Caudate nucleus (tissue), 63 donors: ENCODE measurements at places on chromosomes 5 and 9.

DNA sequence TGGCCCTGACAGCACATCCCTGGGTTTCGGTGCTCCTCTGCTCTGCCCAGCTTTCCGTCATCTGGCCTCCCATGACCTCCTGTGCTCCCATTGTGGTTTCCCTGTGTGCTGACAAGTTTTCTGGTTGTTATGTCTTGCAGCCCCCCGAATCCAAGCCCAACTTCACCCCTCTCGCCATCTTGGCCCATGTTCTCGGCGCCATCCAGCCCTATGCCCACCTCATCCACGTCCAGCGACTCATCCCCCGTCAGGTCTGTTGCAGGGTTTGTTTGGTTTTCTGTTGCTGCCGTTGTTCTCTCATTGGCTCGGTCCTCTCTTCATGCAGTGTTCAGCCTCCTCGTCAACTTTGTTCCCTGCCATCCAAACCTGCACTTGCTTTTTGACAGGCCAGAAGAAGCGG, 196.4 kb downstream of the NR3C1 start:
- no peak for DNase-seq

DNA sequence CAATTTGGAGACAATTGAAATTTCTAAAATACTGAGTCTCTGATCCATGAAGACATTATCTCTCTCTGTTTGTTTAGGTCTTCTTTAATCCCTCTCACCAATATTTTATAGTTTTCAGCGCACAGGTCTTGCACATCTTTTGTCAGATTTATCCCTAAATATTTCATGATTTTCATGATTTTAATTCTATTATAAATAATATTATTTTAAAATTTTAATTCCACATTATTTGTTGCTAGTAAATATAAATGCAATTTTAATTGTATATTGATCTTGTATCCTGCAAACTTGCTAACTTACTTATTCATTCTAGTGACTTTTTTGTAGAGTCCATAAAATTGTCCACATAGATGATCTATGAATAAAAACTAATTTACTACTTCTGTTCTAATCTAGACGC, 112.6 kb upstream of the TNPO1 start:
- DNase-seq, result no peak

DNA sequence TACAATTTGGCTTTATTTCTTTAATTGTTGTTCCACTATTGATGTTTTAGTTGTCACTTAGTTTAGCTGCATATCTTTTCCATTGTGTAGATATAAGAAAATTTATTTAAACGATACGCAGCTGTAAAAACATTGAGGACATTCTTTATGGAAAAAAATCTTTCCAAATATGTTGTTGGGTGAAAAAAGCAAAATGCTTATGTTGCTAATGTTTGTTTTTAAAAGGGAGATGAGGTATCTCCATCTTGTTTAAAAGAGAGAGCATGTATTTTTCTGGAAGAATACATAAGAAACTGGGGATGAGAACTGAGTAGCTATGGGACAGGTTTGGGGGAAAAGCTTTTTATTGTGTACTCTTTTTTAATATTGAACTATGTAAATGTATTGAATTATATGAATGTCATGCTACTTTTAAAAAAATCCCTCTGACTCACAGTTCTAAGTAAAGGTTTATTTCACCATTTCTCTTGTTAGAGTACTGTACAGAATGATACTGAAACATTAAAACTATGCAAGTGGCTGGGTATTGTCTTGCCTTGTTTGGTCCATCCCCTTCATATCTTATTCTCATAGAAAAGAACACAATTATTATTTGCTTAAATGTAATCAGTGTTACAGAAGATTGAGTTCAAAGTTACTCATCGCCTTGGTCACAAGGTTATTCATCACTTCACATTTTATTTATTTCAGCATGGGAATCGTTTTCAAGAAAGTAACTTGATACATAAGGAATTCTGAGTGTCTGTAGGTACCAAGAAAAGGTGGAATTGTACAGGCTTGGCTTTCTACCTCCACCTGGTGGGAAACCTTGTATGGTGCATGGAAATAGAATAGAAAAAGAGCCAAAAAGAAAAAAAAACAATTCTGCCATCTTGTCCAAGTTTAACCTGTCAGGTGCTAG, 85.8 kb downstream of the RIC1 start:
- no peak for DNase-seq

DNA sequence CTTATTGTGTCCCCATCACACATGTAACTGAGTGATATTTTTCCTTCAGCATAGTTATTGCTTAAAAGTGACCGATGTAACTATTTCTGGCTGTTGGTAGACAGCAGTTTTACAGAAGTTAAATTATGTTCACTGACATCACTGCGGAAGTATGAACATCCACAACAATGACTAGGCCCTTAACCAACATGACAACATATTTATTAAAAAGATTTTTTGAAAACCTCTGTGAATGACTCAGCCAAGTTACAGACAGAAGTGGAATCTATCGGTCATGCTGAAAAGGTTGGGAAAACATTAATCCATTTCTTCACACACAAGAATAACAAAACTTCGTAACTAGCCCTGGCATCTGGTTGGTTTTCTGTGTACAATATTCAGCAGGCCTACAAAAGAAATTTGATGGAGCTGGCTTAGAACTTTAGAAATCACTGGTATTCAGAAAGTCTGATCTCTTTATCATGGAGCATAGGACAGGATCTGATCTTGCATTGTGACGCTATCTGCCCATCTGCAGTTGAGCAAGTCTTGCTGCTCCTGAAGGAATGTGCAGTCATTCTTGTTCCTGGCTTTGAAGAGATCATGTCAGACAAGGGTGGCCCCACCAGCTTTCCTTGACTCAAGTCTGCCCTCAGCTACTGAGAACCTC, 6.5 kb downstream of the GLIS3 start:
- DNase-seq, result no peak

- no peak for DNase-seq
Observed at GRCh38 chr5:141338538-141339306, at the start of gene PCDHGA2. Gene PCDHGA2, plus strand, starts transcription at chr5:141338760.

DNA sequence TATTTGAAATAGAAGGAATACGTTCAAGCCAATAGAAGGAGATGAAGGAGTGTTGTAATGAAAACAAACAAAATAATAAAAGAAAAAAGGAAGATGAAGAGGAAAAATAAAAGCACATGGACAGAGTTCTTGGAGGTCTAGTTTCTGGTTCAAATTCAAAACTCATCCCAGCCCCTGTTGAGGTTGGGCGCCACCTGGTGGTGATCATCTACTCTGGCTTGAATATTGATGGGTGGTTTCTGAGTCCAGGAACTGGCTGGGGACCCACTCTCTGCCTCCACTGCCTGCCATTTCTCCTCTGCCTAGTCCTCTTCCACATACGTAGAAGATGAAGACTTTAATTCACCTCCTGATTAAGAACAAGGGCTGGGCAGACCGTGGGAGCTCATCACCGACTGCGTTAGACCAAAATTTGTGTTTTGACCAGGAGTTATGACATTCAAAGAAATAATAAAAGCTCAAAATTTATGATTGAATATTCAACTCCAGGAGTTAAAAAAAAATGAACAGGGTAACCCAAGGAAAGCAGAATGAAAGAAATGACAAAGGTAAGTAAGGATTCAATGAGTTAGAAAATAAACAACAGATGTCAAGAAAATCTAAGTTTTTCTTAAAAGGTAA, 99.0 kb upstream of the SLC1A3 start:
- peak; percentile 51 for DNase-seq

DNA sequence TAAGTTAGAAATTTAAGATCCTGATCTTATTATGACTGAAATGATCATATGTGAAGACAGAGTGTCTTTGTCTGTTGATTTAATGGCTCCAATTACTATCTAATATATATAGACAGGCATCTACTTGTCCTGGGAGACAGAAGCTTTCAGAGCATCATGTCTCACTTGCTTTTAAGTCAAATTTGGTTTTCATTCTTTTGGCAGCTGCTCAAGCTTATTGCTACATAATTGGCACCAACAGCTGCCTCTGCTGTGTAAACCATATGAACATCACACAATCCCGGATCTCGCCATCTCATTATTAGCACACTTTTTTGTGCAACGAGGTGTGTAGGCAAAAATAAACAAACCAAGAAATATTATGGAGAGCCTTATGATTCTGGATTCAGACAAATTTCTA, 1717.9 kb downstream of the EFNA5 start:
- DNase-seq, result no peak

DNA sequence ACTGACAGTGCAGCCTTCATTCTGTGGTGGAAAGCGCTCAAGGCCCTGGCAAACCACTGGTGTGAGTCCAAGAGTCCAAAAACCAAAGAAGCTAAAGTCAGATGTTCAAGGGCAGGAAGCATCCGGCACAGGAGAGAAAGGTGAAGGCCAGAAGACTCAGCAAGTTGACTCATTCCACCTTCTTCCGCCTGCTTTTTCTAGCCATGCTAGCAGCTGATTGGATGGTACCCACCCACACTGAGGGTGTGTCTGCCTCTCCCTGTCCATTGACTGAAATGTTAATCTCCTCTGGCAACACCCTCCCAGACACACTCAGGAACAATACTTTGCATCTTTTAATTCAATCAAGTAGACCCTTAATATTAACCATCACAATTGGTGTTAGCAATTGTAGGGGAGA, 296.1 kb downstream of the NDUFS4 start:
- DNase-seq, result no peak

GRCh38 chr9:109346904-109347303, 26.0 kb upstream of the EPB41L4B start:
- no peak for DNase-seq

DNA sequence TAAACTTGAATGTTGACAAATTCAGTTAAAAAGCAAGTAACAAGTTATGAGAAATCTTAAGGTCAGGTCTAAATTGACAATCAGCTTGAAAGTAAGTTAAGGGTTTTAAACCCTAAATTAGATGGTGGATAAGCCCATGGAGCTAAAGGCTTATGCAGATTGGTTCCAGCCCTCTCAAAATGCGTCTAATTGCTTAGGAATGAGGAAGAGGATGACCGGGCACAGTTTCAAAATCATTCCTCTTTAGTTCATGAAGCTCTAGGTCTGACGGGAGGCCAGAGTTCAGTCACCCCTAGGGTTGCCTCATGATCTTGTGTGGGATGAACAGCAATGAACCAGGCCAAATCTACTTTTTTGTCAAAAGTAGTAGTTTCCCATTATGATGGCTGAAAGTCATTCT, 75.4 kb downstream of the SLC38A9 start:
- DNase-seq, result no peak

DNA sequence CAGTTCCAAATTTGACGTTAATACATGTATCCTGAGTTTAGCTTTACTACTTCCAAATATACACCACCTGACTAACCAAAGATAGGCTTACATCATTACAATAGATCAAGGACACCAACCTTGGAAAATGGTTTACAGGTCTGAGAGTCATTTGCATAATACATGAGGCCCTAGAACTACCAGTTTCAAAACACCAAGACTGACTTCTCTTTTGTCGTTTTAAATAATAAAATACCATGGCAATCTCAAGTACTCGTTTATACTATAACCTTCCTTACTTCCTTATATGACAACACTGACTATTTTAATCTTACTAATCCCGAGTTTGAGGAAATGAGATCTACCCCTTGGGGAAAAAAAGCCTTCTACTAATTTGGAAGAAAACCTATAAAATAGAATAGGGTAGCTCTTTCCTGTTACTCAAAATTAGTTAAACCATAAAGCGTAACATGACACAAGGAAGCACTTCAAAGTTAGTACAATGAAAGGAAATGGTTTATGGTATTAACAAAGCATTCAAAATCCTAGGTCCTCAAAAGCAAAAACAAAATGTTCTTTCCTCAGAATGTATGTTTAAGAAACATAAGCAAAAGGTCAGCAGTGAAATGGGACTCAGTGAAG, 42.1 kb downstream of the UBQLN1 start:
- no peak for DNase-seq

- DNase-seq, result peak; percentile 59
Observed at GRCh38 chr5:134533115-134533815, 7.8 kb downstream of the JADE2 start.

DNA sequence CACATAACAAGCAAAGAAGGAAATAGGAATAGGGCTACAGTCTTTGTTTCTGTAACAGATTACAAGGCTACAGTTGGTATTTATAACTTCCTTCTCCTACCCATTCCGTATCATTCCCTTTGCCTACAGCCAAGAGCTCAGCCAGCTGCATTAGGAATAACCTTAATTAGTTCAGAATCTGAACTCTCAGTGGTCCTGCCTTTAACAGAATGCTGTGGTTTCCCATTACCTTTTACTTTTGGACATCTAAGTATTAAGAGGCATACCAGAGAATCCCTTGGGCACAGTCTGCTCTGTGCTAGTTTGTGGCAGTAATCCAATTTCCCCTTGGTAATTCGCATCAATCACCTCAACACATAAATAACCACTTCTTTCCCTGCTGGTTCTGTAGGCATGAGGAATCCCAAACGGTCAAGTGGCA, 44.2 kb downstream of the PKD2L2 start:
- DNase-seq, result no peak

GRCh38 chr5:149770236-149770635, 40.1 kb downstream of the PPARGC1B start:
- no peak for DNase-seq

GRCh38 chr9:73775757-73776156, 624.1 kb downstream of the ANXA1 start:
- DNase-seq, result no peak

- DNase-seq, result no peak
Observed at GRCh38 chr9:95067897-95068296, 249.6 kb downstream of the FANCC start.

GRCh38 chr9:87557996-87558395, 60.3 kb downstream of the DAPK1 start:
- DNase-seq, result no peak

DNA sequence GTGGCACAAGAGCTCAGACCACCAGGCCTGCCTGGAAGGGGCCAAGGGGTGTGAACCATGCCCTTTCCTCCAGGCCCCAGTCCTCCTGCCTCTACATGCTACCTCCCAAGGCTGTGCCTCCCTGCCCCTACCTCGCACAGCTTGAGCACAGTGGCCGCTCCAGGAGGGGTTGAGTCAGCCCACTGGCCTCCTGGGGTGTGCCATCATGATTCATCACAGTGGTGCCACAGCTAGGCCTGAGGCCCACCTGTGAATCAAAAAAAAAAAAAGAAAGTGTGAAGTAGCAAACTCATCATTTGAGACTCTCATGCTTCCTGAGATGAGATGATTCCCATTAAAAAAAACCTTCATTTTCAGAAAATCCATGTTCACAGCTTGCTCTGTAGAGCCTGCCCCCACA, 240.5 kb downstream of the HSPA4 start:
- no peak for DNase-seq

DNA sequence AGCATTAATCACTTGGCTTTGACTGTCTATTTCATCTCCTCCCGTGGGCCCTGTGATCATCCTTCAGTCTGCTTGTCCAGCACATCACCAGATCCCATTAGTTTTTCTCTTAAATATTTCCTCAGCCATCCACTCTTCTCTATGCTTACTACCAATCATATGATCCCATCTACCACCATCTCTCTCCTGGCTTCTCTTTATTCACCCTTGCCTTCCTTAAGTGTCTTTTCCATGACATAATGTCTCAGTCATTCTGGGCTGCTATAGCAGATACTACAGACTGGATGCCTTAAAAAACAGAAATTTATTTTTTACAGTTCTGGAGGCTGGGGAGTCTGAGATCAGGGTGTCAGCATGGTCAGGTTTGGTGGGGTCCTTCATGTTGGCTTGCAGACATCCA, 208.4 kb upstream of the PPP1R2B start:
- no peak for DNase-seq

GRCh38 chr9:82412586-82413305, 424.2 kb downstream of the SPATA31D1 start:
- no peak for DNase-seq

GRCh38 chr5:113578091-113578490, 64.6 kb downstream of the YTHDC2 start:
- no peak for DNase-seq

- no peak for DNase-seq
Observed at GRCh38 chr5:89213573-89213972, 330.6 kb upstream of the MEF2C start.
